ENCODE measurements at places on chromosomes 11 and 22. TPM values are rescaled to one million over a fixed set of nuclear protein-coding genes. Genes with fewer than 3 reads are reported as not detected.

DGCR2 gene
- total RNA-seq: 26.5 TPM

ARHGAP42 gene
- total RNA-seq: 1.4 TPM

PATE4 gene
- not detected for total RNA-seq

FJX1 gene
- total RNA-seq: 30.5 TPM

TEX54 gene
- not detected for total RNA-seq

DTX4 gene
- 22.7 TPM for total RNA-seq

MRGPRE gene
- total RNA-seq: not detected

KDM4E gene
- total RNA-seq: not detected

POTEH gene
- not detected for total RNA-seq

CARD16 gene
- total RNA-seq: 0.30 TPM

OR9G4 gene
- total RNA-seq: not detected

IFITM10 gene
- total RNA-seq: 1.8 TPM
